ENCODE measurements at places on chromosomes 2 and 18.
A peak's percentile ranks its signal among the peaks of the same experiment; 100 is the strongest.

DNA sequence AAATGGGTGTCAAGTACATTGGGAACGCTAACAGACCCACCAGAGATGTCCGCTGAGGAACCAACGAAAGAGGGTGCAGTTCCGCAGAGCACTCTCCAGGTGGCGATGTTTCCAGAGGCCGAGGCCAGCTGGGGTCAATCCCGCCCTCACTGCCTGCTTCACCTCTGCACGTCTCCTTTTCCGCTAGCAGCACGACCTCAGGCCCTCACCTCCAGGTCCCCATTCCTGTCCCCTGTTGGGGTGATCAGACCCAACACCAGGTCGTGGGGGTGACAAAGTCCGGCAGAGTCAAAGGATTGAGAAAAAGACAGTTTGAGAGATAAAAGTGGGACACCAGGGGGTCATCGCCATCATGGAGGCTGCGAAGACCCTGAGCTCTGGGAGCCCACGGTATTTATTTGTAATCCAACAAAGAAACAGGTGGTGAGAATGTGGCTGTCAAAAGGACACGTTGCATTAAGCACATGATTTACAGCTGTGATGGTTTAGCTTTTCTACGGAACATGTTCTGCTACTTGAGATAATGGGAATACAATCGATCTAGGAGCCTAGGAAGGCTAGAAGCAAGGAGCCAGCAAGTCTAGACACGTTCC lies 27.3 kb downstream of the ZAP70 start:
- peak; percentile 53 for DNase-seq

DNA sequence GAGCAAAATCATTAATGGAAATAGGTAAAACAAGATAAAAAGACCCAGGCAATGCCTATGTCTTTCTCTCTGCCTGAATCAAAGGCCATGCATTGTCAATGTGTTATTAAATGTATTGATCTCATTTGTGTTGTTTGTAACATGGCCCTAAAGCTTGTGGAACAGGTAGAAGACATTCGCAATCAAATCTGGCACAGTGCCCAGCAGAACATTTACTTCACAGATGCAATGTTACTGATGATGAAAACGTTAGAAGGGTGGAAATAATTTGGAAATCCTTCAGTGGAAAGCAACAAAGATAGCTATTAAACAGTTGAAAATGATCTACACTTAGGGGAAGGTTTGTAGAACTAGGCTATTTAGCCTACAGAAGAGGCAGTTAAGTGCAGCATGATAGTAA lies 368.2 kb downstream of the EPHA4 start:
- peak; percentile 6 for DNase-seq

- DNase-seq: no peak
These were observed 317.4 kb downstream of the SLC4A3 start for GRCh38 chr2:219944866-219945265.

- no peak for DNase-seq
These were observed 217.8 kb upstream of the NXPH2 start for GRCh38 chr2:138997856-138998517.

DNA sequence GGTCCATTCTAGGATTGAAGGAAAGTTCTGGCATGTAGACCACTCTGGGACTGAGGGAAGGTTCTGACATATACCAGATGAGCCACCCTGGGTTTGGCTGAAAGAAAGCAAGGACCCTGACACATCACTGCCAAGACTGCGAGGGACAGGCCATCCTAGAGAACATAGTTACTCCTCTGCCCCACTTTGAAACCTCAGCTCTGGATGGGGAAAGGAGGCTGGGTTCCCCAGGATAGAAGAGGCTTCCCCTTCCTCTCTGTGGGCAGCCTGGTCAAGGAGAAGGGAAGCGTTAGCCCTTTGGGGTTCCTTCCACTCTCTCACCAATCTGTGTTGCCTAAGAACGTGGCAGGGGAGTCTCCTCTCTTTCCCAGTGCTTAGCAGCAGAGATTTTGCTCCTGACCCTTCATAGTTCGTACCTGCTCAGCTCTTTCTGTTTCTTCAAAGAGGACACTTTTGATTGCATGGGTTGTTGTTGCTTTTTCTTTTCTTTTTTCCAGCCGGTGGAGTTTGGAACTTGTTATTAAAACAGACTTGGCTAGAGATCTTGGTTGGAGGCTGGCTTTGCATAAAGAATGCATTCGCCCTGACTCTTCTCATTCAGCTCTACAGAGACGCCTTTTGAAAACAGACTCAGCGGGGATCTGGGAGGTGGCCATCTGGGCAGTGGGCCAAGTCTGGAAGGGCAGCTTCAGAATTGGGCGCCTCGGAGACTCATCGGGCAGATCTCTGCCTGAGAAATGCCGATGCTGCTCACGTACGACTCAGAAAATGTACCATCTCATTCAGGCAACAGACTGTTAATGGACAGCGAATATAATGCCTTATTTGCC lies 166.1 kb downstream of the CLIP4 start:
- peak; percentile 18 for DNase-seq

DNA sequence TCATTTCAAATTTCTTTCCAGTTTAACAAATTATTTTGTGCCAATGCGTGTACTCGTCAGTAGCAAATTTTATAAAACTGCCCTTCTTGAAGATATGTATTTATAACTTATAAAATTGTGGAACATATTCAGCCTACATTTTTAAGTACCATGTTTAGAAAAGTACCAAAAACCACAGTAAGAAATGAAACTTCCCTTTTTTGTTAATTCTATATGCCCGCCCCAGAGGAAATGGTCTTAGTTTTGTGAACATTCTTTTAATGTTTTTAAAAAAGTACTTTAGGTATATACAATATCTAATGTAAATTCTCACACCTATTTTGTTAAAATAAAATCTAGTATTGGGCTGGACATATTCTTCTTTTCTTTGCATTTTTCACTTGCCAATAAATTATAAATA lies 1.2 kb downstream of the UGT1A9 start:
- no peak for DNase-seq

DNA sequence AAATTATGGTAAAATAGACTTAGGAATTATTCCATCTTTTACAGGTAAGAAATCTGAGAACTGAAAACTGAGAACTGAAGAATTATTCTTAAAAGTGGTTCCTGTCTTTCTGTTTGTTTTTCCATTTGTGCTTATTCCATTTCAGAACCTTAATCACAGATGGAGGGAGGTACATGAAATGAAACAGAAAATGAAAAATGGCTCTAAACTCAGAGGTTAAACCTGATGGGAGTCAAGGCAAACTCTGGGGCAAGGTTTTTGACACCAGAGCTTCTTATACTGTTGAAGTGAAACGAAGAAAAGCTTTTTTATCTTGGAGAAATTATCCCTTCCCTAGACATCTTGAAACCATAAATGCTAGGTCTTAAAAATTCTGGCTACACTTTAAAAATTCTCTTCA lies 182.1 kb downstream of the ZNF804A start:
- no peak for DNase-seq
